ENCODE measurements at places on chromosomes 3 and 15.

GRCh38 chr15:44719293-44719999 is 8.1 kb downstream of the B2M start:
- no peak for DNase-seq

DNA sequence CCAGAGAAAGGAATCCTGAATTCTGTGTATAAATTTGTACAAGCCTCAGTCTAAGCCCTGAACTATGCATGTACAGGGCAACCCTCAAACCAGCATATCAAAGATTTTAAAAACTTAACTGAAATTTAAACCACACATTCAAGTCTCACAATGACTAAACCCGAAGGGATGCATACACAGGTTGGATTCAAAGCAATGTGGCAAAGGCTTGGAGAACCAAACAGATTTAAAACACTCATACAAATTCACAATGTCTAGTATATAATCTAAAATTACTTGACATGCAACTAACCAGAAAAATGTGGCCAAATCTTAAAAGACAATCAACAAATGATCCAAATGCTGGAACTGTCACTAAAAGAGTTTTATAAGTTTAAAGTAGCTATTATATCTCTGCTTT is 36.4 kb downstream of the CEP152 start:
- peak; percentile 42 for DNase-seq

- peak; percentile 93 for DNase-seq
Observed at GRCh38 chr15:79673416-79674123, 223.2 kb downstream of the MTHFS start.

DNA sequence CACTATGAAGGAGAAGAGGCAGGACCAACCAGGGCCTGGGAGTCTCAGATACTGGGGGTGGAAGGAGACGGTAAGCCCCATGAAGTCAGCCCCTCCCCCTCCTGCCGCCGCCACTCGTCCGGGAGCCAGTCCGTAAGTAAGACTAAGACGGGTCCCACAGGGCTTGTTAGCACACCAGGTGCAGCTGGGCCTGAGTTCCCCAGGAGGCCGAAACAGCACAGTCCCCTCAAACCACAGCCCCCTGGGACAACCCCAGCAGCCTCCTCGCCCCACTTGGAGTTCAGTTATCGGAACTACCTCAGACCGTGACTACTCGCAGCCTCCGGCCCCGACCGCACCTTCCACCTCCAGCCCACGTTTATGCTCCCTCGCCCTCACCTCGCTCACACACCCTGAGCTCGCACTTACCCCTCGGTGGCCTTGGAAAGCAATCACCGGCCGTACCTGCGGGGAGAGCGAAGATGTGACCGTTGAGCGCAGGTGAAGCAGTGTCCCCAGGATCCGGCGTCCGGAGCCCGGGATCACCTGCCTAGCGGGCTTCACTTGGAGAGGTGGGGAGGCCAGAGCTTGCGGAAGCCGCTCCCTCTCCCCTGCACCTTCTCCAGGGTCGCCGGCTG is 557 bp downstream of the ELL3 start:
- DNase-seq, result no peak

DNA sequence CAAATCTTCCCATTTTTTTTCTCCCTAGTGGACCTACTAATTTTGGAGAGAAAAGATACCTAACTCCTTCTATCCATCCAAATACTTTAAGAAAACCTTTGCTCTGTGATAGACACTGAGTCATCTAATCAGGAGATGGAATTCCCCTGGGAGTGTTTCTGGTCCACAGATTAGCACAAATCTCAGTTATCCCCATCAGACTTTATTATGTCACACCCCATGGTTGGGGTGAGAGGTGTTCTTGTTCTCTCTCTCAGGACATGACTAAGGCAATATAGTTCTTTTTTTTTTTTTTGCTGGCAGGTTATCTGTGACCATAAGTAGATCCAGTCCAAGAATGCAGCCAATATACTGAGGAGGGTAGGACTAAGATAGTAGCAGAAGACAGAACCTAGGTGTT is 15.8 kb downstream of the SLC9A9 start:
- no peak for DNase-seq

DNA sequence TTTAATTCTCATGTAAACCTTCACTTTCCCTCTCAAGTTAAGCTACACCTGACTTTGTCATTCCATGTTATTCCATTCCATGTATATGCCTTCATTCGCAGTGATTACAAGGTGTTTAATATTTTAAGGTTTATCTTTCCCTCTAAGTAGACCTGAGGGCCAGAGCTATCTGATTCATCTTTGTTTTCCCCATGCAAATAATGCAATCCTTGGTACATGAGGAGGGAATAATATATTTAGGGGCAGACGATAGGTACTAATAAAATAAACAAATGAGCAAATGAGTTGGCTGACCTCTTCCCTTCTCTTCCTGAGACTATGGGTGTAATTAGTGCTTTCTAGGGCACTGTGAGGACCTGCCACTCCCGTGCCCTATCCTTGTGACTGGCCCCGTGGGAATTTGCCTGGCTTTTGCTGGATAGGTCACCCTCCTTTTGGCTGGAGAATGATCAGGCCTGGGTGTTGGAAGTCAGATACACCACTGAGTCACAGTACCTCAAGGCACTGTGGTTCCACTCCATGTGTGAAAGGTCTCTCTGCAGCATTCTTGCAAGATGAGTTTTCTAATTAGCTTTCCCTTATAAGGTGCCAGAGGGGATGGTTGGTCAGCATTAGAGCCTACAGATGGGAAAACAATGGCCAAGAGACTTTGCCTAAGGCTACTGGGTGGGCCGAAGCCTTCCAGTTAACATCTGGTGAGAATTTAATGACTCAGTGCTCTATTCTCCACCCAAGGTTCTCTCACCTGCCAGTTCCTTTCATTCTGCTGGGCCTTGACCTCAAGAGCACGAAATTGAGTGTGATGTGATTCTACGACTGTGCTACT is 183.2 kb downstream of the P3H2 start:
- DNase-seq, result peak; percentile 99

DNA sequence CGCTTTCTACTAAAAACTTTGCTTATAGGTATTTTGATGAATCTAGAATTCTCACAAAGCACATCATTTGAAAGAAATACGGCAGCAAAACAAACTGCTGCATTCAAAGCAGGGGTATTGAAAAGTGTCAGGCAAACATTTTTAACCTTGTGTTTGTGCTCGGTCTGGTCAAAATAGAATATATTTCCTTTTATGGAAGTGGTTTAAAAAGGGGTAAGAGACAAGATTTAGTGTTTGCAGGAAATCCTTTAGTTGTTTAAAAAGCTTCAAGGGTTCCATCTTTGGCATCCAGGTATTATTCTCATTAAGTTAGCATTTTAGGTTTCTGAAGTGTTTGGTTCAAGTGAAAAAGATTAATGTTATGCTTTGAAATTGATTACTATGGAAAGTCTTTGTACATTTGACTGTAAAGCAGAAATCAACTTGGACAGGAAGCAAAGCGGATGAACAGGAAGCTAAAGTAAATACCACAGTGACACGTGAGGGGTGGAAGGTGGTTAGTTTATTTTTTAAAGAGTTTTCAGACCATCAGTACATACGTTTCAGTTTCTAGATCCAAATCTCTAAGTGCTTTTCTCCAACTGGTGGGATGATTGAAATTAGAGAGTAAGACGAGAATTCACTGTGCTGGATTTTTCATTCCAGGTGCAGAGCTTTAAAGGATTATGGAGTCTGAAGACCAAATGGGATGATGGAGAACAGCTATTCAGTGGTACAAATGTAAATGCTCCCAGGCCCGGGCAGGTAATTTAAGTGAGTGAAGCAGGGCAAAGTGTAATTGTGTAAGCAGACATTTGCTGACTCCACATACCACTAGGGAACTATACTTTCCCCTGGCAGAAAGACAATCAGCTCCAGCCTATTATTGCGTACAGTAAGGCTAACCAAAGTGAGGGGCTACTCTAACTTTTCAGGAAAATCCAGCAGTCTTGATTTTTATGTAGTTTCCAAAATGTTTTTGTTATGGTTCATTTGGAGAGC is 341.8 kb upstream of the TBL1XR1 start:
- no peak for DNase-seq

DNA sequence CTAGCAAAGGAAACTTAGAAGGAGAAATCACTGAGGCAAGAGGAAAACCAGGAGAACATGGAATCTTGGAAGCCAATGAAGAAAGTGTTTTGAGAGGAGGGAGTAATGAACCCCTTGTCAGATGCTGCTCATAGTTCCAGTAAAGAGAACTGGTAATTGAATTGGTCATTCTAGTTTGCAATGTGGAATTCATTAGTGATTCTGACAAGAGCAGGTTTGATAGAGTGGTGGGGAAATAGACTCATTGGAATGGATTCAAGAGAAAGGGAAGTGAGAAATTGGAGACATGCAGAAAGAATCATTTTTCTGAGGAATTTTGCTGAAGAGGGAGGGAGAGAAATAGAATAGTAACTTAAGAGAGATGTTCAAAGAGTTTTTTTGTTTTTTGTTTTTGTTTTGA is 21.0 kb downstream of the GLCE start:
- peak; percentile 3 for DNase-seq

DNA sequence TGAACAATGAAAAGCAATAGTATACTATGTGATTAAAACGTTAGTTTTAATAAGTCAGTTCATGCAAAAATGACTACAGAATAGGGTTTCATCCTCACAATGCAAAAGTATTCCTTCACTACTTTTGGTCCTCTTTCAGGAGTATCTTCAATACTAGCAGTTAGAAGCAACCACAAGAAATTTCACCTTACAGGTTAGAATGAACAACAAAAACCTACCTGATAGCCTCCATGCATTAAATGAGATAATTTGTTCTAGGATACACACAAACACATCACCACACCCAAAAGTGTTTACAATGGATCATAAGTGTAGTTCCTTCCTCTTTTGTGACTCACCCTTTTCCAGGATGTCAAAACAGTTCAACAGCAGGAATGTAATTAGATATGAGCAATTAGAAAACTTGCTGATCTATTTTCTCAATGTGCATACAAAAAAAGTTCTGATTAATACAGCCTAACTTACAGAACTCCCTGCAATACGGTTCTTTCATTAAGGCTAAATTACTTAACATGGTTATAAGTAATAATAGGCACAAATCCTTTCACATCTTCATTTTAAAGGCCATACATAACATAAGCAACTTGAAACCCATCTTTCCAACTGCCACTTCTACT is 21.6 kb downstream of the UACA start:
- peak; percentile 40 for DNase-seq

GRCh38 chr3:169362868-169363267 is 300.6 kb downstream of the MECOM start:
- DNase-seq, result no peak

GRCh38 chr15:90394748-90395442 is 6.9 kb downstream of the IQGAP1 start:
- DNase-seq, result no peak

DNA sequence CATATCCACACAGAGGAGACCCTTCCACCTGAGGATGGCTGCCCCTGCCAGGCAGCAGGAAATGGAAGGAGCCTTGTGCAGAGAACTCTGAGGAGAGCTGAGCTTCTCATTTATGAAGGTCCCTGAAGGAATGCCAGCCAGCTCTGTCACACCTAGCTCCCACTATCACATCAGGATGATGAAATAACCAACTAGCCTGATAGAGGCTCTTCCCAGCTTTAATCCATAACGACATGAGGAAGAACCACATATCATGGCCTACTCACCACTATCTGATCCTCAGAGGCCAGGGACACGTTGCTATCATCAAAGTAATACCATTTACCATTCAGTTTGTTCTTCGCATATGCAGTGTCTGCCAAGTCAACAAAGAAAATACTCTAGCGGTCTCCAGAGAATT is 1.5 kb upstream of the C3orf62 start:
- DNase-seq, result no peak

DNA sequence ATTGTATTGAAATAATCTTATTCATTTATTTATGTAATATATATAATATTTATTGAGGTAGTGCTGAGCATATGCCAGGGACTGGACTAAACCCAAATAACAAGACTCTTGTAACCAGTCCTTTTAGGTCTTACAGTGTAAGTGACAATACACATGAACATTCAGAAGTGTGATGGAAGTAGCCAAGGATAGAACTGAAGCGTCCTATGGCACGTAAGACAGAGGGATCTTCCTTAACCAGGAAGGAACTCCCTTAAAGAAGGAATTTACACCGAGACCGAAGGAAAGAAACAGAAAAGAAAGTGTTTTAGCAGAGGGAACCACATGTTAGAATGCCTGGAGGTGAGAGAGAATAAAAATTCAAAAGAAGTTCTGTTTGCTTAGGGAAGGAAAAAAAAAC is 23.6 kb upstream of the CLDN1 start:
- no peak for DNase-seq

- DNase-seq, result no peak
Observed at GRCh38 chr15:34665498-34666116, 82.2 kb upstream of the GOLGA8B start.

DNA sequence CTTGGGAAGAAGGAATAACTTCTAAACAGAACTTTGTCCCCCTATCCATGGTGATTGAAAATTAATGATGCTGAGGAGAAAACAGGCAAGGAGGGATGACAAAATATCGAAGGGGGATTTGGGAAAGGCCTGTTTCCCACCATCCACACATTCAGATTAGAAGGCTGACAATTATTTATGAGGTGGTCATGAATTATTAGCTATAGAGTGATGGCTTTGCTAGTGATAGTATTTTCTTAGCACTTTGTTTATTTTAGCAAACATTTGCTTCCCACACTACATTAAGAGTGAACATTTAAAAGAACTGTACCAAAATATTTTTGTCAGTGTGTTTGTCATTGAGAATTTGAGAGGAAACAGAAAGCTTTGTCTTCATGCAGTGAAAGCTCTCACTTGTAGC is 172.6 kb upstream of the PDZRN3 start:
- DNase-seq, result no peak

GRCh38 chr15:58771621-58772250 is 634 bp downstream of the MINDY2 start:
- peak; percentile 11 for DNase-seq

- DNase-seq, result peak; percentile 84
Observed at GRCh38 chr15:67521029-67521782, at the start of gene C15orf61. Gene C15orf61 (plus strand): TSS chr15:67521131. CDS start chr15:67521249, 118 bp downstream.

- DNase-seq, result no peak
Observed at GRCh38 chr15:91894606-91895005, 41.1 kb downstream of the SLCO3A1 start.

DNA sequence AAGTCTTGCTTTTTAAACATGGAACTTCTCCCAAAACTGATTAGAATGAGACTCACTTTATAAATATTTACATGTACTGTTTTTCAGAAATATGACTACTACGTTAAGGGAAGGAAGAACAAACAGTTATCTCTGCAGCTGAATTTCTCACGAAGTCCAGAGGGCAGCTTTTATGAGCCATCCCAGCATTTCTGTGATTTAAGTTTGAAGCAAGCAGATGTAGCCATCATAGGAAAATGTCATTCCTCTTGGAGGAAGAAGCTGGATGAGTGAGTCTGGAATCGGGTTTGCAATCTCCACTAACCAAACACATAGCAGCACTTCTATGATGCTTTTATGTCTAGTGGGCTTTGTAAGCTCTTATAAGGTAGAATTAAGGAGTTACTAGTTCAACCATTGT is 53.7 kb downstream of the SCN11A start:
- no peak for DNase-seq

DNA sequence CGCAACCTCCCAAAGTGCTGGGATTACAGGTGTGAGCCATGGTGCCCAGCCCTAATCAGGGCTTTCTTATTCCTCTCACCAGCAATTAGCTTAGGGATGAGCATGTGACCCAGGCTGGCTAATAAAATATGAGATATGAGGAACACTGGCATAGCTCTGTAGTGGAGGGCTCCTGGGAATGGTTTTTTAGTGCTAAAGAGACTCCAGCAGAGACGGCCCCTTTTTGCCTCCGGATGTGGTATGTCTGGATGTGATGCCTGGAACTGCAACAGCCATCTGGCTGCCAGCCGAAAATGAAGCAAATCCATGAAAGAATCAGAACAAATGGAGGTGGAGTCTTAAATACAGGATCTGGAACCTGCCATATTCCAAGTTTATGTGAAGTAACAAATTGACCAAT is 69.1 kb upstream of the MAGI1 start:
- DNase-seq, result peak; percentile 88
